Chondrocyte (in vitro differentiated cells): ENCODE measurements at places on chromosomes 5 and 9.

GRCh38 chr5:113546703-113547183 lies 33.2 kb downstream of the YTHDC2 start:
- DNase-seq = no peak

- no peak for DNase-seq
These were observed 44.1 kb upstream of the MROH2B start for GRCh38 chr5:41115281-41115680.

- no peak for DNase-seq
These were observed 2.5 kb downstream of the STOM start for GRCh38 chr9:121367306-121368137.

DNA sequence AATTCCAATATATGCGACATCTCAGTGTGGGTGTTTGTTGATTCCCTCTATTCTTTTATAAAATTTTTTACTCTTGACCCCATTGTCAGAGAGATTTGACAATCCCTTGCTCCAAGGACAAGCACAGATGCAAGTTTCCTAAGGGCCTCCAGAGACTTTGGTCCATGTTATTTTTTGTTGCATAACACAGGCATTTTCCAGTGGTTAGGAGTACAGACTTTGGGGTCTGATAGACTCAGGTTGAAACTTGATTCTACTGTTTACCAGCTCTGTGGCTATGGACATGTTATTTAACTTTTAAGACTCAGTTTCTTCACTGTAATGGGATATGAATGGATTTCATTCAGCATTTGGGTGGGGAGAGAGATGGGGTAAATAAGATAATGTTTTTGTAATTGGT lies 361.3 kb downstream of the ENC1 start:
- DNase-seq = no peak

- DNase-seq = no peak
These were observed 58.6 kb upstream of the ZSWIM6 start for GRCh38 chr5:61273279-61273975.

DNA sequence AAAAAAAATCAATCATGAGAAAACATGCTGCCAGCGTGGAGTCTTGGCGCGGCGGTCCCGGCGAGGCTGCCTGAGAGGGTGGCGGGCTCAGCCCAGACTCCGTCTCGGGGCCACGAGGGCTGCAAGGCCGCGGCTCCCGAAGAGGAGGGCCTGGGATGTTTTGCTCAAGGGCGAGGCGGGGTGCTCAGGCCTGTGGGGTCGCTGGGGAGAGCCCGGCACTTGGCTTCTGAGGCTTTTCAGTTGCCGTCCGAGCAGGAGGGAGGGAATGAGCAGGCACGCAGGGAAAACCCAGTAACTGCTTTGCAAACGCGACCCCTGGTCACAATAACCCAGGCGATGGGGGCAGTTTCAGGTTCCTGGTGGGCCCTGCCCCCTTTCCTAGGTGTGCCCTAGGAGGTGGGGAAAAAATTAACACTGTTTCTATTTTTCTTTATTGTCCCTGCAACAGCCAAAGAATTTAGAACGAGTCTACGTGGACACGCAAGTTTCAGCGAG lies 3.2 kb upstream of the IRX2 start:
- no peak for DNase-seq

DNA sequence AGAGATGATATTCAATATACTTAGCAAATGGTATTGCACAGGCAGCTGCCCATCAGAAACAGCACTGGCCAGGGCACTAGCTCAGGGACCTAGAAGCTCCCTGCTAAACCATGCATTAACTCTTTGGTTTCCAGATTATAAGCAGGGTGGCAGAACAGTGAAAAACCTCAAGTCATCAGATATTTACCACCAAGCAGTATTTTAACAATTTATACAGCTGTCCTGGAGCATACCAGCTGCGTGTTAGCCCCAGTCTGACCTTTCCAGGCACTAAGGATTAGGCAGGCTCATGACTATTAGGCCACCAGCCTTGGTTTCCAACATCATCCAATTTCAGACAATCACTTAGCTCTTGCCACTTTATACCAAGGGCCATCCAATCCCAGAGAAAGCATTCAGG lies 326.5 kb downstream of the CAAP1 start:
- no peak for DNase-seq

- DNase-seq = no peak
These were observed 6.2 kb upstream of the LIFR start for GRCh38 chr5:38562444-38563210.

GRCh38 chr9:18861609-18862544 lies 171.1 kb downstream of the SAXO1 start:
- no peak for DNase-seq

DNA sequence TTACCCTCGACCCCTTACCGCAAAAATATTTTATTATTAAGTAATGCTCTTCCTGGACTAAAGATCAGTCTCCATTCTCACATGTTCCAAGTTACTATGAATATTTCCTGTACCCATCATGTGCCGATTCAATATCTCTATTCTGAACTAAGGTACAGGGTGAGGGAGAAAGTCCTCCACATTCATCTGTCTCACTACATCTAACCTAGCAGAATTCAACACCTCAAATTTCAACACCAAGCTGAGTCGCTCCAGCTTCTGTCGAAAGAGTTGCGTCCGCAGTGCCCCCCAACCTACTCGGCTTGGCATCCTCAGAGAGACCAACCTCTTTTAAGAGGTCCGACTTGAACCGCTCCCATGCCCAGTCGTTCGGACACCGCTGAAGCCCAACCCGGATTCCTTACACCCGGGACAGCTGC lies 1.0 kb downstream of the CERT1 start:
- DNase-seq = no peak

- DNase-seq = no peak
These were observed 53.4 kb downstream of the CYSTM1 start for GRCh38 chr5:140228364-140228837.

DNA sequence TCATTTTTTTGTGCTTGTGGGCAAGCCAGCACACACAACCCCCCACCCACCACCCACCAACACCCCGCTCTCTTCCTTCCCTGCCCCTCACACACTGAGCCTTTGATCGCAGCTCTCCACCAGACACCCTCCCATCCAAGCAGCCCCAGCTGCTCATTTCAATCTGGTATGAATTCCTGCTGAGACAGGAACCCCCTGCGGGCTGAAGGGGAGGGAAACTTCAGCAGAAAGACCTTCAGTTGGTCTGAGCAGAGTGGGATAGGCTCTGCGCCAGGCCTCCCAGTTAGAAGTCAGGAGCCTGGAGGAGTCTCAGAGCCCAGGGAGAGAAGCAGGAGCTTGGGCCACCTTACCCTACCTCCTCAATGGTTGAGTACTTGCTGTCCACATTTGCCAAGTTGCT lies 7.2 kb downstream of the PCDHGC5 start:
- peak; percentile 72 for DNase-seq

- DNase-seq = no peak
These were observed 33.2 kb downstream of the IDNK start for GRCh38 chr9:83656032-83656680.

DNA sequence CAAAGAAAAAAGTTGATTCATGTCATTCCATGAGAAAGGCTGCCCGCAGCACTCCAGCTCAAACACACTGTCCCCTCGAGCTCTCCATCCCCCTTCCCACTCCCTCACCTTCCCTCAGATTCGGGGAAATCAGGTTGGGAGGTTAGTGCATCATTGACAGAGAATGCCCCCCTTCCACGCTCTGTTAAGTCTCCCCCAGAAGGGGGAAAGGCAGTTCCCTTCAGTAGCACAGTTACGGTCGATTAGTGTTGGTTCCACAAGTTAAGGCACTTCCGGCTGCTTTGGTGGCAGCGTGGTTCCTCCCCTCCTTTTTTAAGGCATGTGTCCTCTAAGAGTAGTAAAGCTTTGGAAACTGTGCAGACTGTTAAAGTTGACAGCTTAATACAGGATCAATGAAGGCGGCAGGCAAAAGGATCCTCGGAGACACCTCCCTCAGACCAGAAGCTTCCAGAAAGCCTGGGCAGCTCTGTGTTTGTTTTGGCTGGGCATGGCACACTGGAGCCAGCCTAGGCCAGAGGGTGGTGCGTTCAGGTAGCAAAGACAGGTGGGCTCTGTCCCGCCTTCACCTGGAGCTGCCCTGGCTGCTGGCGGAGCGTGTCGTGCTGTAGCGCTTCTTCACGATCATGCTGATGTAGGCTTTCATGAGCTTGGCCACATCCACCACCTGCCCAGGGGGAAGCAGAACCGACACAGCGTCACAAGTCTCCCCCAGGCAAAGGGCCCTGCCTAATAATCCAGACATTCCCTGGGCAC lies 49.5 kb upstream of the RETREG1 start:
- no peak for DNase-seq

- no peak for DNase-seq
These were observed 6.1 kb downstream of the AFAP1L1 start for GRCh38 chr5:149277801-149278200.

- no peak for DNase-seq
These were observed 93.5 kb downstream of the GLDC start for GRCh38 chr9:6552033-6552432.

GRCh38 chr5:115246361-115246991 lies 16.2 kb downstream of the PGGT1B start:
- DNase-seq = no peak

GRCh38 chr9:133032171-133032570 lies 1.4 kb downstream of the GTF3C5 start:
- DNase-seq = no peak
